ENCODE measurements at places on chromosomes 7 and 10.

DNA sequence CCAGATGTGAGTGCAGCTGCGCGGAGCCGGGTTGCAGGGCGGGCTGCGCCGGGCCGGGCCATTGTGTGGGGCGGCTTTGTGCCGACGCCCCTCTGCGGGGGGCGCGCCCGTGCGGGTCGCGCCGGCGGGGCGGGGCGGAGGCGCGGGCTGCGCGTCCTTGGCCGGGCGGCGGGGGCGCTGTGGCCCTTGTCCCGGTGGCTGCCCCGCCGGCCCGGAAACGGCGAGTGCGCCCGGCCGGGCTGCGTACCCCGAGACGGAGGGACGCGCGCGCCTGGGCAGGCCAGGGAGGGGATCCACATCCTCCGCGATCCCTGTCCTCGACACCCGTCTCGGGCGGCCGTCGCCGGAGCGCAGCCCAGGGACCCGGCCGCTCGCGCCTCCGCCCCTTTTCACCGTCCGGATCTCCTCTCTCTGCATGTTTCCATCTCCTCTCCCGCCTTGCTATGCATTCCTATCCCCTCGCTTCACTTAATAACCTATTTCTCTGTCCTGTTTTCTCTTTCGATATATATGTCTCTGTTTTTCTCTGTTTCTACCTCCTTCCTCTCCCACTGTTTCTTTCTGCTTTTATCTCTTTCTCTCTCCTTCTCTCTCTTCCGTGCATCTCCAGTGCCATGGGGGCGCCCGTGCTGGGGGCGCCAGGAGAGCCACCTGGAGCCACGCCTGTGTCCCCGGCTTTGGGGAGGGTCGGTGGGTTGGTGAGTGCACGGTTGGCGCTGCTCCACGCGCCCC, 765 bp downstream of the PFKFB3 start:
- peaks cover 50% of the 10 kb centered on the region for H3K4me1 ChIP-seq
- DNase-seq, result peak; percentile 93
- no peaks in the 10 kb centered on the region for H3K27me3 ChIP-seq
- peak overlapping the region; percentile 83 for H3K4me3 ChIP-seq

DNA sequence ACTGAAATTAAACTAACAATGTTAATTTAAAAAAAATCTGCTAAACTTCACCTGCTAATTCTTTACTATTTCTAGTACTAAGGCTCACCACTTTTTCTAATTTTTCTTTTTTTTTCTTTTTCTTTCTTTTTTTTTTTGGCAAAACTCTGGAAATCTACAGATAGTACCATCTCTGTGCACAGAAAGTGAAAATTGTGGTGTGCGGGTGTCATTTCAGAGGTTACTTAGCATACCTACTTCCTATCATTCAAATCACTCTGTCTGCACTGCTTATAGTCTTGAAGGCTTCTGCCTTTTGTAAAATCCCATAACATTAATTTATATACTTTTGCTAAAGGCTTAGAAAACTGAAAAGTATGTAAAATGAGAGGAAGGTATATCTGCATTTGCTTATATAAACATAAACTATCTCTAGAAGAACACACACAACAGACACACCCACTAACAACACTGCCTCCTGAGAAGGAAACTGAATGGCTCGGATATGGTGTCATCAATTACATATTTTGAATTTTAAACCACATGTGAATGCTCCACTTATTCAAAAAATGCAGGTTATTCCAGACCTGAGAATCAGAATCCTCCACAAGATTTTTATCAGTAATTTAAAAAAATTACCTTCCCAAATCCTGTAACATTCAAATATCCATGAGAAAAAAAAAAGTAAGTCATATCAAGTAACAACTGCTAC, 229.5 kb downstream of the PARD3 start:
- no peak for DNase-seq
- no peaks in the 10 kb centered on the region for H3K27me3 ChIP-seq
- H3K4me3 ChIP-seq, result no peak overlapping the region
- peaks cover 3% of the 10 kb centered on the region for H3K4me1 ChIP-seq

DNA sequence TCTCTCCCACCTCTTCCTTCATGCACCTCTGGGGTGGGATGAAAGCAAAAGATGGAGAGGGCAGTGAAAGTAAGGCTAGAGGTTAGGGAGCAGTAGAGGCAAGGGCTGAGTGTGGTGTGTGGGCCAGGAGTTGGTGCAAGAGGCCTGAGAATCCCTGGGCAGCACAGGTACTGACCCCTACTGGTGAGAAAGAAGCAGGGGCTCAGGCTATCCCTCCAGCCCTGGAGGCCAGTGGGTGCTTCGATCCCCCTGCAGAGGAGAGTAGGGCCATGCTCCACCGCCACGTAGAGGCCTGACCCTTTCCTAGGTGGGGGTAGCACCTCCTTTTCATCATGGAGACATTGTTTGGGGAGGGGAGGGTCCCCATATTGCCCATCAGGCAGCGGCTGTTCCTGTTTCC, 9.8 kb downstream of the CDHR1 start:
- H3K4me1 ChIP-seq, result no peaks in the 10 kb centered on the region
- H3K36me3 ChIP-seq, result no peaks in the 10 kb centered on the region
- H3K27me3 ChIP-seq, result peaks cover 5% of the 10 kb centered on the region
- peak; percentile 61 for DNase-seq
- H3K4me3 ChIP-seq, result no peak overlapping the region
- no peak overlapping the region for H3K27ac ChIP-seq

DNA sequence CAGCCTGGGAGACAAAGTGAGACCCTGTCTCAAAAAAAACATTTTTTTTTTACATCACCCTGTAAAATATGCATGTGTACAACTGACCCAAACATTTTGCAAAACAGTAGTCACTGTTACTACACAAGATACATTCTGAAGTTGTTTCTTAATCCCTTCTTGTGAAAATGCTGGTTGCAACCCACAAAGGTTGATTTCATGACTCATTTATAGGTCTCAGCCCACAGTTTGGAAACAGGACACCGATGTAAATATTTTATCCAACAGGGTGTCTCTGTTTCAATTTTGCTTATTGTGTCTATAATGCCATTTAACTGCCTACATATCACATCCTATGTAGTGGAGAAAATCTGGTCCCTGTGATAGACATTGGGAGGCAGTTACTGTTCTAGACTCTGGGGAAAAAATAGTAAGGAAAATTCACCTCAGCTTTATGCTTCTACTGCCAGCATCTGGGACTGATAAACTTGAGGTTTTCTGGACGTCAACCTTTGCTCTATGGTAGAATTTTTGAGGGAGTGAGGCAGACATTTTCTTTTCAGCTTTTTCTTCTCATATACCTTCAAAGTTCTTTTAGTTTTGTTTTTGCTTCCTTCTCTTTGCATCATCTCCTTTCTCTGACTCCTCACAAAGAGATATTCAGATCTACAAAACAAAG, 1.6 kb upstream of the RAB19 start:
- H3K27ac ChIP-seq, result peak overlapping the region; percentile 65
- H3K27me3 ChIP-seq, result peaks cover 4% of the 10 kb centered on the region
- H3K4me3 ChIP-seq, result no peak overlapping the region
- no peaks in the 10 kb centered on the region for H3K36me3 ChIP-seq
- no peak for DNase-seq

DNA sequence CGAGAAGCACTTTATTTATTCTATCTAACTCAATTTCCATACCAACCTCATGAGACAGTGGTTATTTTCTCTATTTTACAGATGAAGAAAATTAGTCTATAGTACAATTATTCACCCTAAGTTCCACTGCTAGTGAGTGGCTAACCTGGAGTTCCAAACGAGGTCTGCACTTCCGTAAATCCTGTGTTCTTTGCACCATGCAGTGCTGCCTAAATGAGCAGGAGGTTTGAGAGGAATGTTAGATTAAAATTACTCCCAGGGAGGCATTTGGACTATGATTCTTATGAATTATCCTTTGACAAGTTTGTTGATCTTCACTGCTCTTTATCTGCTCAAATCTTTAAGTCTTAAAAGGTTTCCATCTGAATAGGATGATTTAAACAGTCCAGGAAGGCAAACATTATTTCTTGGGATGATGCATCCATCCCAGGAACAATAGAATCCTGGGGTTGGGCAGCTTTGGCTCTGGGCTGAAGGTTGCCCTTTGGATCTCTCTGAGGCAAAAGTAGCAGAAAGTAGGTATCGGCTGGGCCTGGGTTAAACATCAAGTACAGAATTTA, 400.8 kb downstream of the REEP3 start:
- no peak for DNase-seq
- no peaks in the 10 kb centered on the region for H3K36me3 ChIP-seq
- no peaks in the 10 kb centered on the region for H3K4me1 ChIP-seq
- no peak overlapping the region for H3K4me3 ChIP-seq
- H3K27me3 ChIP-seq, result no peaks in the 10 kb centered on the region

GRCh38 chr10:131346456-131346855, 34.9 kb upstream of the TCERG1L start:
- H3K4me3 ChIP-seq, result no peak overlapping the region
- no peaks in the 10 kb centered on the region for H3K4me1 ChIP-seq
- H3K27ac ChIP-seq, result no peak overlapping the region
- H3K27me3 ChIP-seq, result peaks cover 22% of the 10 kb centered on the region
- H3K36me3 ChIP-seq, result no peaks in the 10 kb centered on the region

Measured in spleen (tissue), 13 donors.